ENCODE measurements at places on chromosomes 7 and 10. TPM values are rescaled to one million over a fixed set of nuclear protein-coding genes. Genes with fewer than 3 reads are reported as not detected.

The CALU gene
- total RNA-seq: 955 TPM

The GRID1 gene
- total RNA-seq: not detected

The PNLIP gene
- total RNA-seq: not detected

The ASL gene
- total RNA-seq: 18.8 TPM

The GPR37 gene
- 4.7 TPM for total RNA-seq

The FKBP9 gene
- total RNA-seq: 428 TPM

The MYO3A gene
- not detected for total RNA-seq

The GPR26 gene
- not detected for total RNA-seq

The ANXA8 gene
- total RNA-seq: 0.52 TPM

The NPSR1 gene
- not detected for total RNA-seq

The LIPN gene
- not detected for total RNA-seq

The SMKR1 gene
- total RNA-seq: not detected

The ADAM12 gene
- total RNA-seq: 9.1 TPM

The FAM25A gene
- total RNA-seq: not detected

The NME8 gene
- total RNA-seq: not detected

The GNAT3 gene
- total RNA-seq: not detected

The AGAP9 gene
- 4.1 TPM for total RNA-seq

The LDB3 gene
- 0.09 TPM for total RNA-seq

The CPA2 gene
- not detected for total RNA-seq

The SSC4D gene
- total RNA-seq: 0.47 TPM

The GHRHR gene
- total RNA-seq: not detected

The MRPS24 gene
- 105 TPM for total RNA-seq

The HABP2 gene
- not detected for total RNA-seq

The PHF14 gene
- 30.6 TPM for total RNA-seq

The MLXIPL gene
- total RNA-seq: 0.16 TPM

The PNLIPRP3 gene
- not detected for total RNA-seq

Data from bronchial smooth muscle cell (primary cell).